ENCODE measurements at places on chromosomes 1 and 21. TPM values are rescaled to one million over a fixed set of nuclear protein-coding genes. Genes with fewer than 3 reads are reported as not detected.

Gene SLC1A7
- 0.32 TPM for total RNA-seq

Gene RPL11
- 626 TPM for total RNA-seq

Gene SYT14
- total RNA-seq = not detected

Gene NBPF10
- total RNA-seq = 0.72 TPM

Gene HTR1D
- total RNA-seq = 0.07 TPM

Gene LEPR
- 4.4 TPM for total RNA-seq

Gene DCLRE1B
- total RNA-seq = 1.9 TPM

Gene TSPAN2
- total RNA-seq = 6.2 TPM

Gene CNR2
- total RNA-seq = not detected

Gene NCMAP
- total RNA-seq = 0.27 TPM

Gene RC3H1
- 23.2 TPM for total RNA-seq

Gene RHD
- not detected for total RNA-seq

Gene ARTN
- total RNA-seq = not detected

Gene SMCP
- total RNA-seq = not detected

Gene OR6K3
- not detected for total RNA-seq

Gene TCHHL1
- not detected for total RNA-seq

Gene GCSAML
- not detected for total RNA-seq

Gene ORC1
- total RNA-seq = 0.32 TPM

Gene DMBX1
- not detected for total RNA-seq

DNA sequence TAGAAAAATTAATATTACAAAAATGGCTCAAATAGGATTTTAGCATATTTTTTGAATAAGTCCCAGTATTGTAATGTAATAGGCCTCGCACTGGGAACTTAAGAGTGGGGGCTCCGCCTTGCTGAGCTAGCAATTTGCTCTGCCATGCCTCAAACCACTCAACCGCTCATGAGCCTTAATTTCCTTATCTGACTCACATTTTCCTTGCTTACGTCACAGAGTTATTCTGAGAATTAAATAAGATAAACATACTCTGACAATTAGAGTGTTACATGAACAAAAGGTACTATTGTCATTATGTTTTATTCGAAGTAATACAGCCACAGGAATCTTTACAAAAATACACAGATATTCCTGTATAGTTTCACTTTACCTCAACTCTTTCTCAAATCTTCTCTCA, 108.1 kb downstream of the SLC44A5 start:
- DNase-seq = no peak

DNA sequence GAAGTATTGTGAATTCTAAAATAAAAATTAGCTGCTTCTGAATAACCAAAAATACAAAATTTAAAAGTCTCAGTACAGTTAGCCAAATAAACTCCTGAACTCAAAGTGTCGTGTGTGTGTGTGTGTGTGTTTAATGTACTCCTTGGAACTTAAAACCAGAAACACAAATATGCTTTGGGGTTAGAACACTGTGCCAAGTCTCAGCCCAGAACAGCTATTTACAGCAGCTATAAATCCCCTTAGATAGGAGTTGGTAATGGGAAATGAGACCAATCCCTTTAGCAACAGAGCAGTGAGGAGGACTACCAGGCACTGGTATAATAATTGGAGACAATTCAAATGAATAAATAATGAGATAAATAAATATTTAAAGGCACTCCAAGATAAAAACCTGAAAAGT, 83.1 kb downstream of the PATJ start:
- no peak for DNase-seq

GRCh38 chr1:154479764-154480421, 22.1 kb upstream of the TDRD10 start:
- no peak for DNase-seq

DNA sequence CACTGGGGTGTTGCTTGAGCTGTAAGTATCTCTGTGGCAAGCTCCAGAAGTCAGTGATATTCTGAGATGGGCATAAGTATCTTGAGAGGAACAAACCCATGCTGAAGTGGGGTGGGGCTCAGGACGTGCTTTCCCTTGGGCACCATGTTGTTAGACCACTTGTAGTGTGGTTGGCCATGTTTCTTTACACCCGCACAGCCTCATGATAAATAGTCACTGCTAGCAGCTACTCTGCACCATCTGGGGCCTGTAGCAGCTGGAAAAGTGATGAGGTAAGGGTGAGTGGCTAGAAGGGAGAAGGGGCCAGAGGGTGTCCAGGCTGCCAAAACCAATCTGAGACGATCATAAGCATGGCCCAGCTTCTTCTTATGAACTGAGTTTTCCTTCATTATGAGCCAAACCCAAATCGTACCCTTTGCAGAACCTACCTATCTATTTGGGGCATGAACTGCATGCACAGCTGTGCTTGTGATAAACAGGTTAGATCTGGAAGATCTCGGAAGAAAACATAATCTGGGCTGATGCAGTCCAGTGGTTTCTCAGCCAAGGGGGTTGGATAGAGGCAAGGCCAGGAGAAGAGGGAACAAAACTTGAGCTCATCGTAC, 91.9 kb upstream of the IRF2BP2 start:
- peak; percentile 58 for DNase-seq

DNA sequence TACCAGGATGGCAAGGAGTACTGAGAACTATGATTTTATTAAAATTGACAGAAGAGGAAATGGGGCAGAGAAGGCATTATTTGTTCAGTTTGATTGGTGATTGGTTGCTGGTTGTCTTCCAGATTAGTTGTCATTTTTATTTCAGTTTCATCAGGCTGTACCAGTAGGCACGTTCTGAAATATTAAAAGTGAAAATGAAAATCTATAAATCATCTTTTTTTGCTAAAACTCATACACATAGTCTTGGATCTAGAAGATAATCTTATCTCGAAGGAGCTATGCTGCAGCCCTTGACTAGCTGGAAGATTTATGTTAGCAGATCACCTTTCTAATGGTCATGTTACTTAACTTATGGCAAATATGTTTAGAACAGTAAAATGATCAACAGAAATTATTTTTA, 29.0 kb downstream of the NEK7 start:
- no peak for DNase-seq

GRCh38 chr1:244863491-244864252, 671 bp downstream of the HNRNPU start:
- DNase-seq = peak; percentile 69

- no peak for DNase-seq
Measured at GRCh38 chr1:172359491-172359999, 60.9 kb upstream of the C1orf105 start.

- DNase-seq = no peak
Measured at GRCh38 chr1:72678683-72679082, 396.3 kb upstream of the NEGR1 start.

DNA sequence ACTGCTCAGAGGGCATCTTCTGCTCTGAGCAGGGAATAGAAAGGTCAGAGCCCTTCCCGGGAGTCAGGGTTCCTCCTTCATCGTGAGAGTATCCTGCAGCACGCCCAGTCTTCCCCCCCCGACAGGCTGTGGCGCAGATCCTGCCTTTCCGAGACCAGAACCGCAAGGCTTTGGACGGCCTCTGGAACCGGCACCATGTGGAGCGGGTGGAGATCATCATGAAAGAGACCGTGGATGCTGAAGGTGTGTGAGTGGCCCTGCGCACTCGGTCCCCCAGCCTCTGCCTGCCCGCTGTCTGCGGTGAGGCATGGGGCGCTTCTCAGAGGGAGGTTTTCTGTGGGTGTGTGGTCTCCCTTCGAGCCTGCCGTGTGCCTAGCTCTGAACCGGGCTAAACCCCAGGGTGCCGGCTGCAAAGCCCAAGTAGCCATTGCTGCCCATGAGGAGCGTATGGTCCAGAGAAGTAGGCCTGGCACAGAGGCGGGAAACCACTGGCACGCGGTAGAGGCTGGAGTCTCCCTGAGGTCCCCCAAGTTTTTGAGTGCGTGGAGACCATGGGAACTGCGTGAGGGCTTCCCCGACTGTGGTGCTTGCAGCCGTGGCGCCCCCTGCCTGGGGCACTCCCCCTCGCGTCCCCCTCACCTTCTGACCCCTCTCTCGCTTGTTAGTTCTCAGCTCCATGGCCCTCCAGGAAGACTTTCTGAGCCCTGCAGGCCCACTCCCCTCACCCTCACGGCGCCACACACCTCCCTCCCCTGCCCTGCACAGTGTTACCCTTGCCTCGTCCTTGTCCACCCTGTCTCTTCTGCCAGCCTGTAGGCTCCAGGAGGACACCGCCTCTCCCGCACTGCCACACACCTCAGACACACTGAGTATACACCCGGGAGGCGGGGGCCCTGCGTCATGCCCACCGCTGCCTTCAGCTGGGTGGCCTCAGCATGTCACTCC, 12.5 kb downstream of the H6PD start:
- DNase-seq = peak; percentile 54

DNA sequence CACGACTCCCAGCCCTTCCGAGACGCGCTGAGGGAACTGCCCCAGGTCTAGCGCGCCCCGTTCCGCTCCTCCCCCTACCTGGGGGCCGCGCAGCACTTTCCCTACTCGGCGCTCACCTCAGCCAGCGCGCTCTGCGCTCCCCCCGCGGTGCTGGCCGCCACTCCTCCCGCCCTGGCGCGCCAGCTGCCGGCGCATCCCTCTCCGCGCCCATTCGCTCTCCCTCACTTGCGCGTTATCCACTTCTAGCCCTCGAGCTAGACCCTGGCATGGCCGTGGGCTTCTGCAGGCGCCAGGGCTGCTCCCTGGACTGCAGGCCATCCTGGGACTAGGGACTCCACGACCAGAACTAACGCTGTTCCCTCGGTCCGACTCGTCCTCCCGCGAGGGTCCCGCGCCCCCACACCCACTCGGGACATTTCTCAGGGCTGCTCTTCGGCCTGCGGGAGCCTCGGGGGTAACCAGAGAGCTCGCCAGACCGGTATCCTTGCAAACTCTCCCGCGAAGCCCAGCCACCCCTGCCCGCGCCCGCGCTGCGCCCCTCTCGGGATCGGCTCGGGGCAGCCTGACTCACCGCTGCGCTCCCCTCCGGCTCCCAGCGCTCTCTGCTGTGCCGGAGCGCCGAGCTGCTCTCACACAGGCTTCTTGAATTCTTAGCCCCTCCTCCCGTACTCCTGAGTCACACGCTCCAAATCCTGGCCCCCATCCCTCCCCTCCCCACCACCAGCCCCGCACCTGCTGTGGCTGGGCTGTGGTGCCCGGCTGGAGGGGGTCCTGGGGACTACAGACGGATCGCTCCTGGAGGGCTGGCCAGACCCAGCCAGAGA, at the start of gene NGF:
NGF (minus strand) TSS at position 617 of the 824 bp plus-strand sequence. CDS start 51,454 bp downstream, outside the sequence.
- DNase-seq = peak; percentile 80

DNA sequence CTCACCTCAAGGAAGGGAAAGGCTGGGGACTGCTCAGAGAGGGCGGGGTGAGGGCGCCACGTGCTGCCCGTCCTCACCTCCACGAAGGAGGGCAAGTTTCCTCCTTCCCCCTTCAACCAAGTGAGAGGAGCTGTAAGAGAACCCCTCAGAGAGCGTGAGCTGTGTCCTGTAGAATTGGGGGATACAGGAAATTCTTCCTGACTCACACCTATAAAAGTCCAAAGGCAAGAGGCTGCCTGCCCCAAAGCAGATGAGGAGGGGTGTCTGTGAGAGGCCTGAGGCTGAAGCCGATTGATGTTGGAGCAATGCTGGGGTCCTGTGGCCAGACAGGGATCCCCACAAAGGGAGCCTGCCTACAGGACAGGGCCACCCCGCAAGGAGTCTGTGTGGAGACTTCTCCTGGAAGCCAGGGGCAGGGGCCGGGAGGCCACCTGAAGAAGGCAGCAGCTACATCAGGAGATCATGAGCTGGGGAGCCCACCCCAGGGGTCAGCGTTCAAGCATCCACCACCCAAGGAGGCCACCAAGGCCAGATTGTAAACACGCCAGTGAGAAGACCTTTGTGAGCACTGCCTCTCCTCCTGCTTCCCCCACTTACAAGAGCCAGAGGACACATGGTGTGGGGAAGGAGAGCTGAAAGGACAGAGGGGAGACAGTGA, 27.7 kb downstream of the S100A6 start:
- no peak for DNase-seq

GRCh38 chr1:73947009-73947408, 251.0 kb downstream of the LRRIQ3 start:
- DNase-seq = no peak

- DNase-seq = no peak
Measured at GRCh38 chr1:67192902-67193301, 26.6 kb downstream of the IL23R start.

GRCh38 chr1:110628323-110629105, 22.4 kb upstream of the KCNA2 start:
- DNase-seq = no peak

- no peak for DNase-seq
Measured at GRCh38 chr1:87318806-87319205, 9.9 kb upstream of the LMO4 start.

DNA sequence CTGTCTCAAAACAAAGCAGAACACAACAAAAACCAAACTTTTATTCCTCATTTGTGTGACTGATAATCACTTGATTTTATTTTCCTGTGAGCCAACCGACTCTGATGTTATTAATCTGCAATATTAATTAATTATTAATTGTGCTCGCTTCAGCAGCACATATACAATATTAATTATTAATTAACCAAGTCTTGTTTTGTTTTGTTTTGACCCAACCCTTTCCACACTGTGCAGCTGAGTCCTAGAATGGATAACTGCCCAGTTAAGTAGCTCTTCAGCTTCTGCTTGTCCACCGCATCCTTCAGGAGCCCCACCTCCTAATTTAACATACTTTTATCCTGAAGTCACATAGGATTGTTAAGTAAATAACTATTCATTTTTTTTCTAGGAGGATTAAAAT, 47.4 kb upstream of the EXO1 start:
- DNase-seq = no peak

GRCh38 chr1:92795166-92795565, 10.3 kb upstream of the EVI5 start:
- no peak for DNase-seq

GRCh38 chr21:14762734-14763694, 216.9 kb upstream of the SAMSN1 start:
- DNase-seq = no peak

DNA sequence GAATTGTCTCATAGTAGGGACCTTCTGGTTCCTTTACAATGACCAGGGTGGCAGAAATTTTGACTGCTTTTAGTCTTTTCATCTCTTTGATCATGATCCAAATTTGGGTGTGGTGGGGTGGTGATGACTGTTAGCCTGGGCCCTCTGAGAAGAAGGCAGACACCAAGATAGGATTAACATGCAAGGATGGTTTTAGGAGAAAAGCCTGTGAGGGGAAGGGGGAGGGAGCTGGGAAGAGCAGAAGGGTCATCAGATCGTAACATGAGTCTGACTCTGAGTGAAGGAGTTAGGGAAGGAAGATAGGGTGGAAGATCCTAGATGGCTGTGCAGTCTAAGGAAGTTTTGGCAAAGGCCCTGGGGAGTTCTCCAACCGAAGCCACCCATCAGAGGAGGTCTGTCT, 28.5 kb upstream of the CAMSAP2 start:
- no peak for DNase-seq

GRCh38 chr1:20885121-20885520, 98.0 kb upstream of the HP1BP3 start:
- no peak for DNase-seq

DNA sequence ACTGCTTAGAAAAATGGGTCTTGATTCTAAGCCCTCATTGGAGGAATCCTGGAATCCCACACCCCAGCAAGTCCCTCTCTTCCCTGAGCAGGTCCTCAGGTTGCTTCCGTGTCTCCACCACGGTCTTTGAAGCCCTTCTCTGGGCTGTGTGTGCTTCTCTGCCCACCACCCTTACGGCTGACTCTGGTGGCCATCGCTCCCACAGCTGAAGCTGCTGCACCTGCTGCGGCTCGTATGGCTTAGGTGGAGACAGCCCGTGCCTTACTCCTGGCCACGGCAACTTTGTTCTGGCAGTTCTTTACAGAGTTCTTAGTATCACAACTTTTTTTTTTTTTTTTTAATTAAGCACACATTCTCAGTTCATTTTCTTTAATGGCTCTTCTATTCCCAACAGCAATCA, 10.9 kb upstream of the KIF26B start:
- DNase-seq = no peak

GRCh38 chr1:41467673-41468072, 16.8 kb downstream of the EDN2 start:
- DNase-seq = no peak

Measured in left ventricle myocardium superior (tissue), 1 donor.